ENCODE measurements at places on chromosomes 11 and 22.

DNA sequence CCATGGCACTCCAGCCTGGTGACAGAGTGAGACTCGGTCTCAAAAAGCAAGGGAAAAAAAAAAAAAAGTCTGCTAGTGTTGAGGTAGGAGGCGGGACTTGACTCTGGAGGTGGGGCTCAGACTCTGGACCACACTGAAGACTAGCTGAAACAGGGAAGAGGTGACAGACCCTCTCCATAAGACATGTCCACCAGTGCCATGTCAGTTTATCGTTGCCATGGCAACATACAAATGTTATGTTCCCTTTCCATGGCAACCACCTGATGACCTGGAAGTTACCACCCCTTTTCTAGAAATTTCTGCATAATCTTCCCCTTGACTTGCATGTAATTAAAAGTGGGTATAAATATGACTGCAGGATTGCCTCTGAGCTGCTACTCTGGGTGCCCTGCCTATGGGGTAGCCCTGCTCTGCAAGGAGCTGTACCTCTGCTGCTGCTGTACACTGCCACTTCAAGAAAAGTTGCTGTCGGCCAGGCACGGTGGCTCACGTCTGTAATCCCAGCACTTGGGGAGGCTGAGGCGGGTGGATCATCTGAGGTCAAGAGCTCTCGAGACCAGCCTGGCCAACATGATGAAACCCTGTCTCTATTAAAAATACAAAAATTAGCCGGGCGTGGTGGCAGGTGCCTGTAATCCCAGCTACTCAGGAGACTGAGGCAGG lies 55.1 kb downstream of the KIAA1671 start:
- DNase-seq = no peak

GRCh38 chr11:72223615-72224563 lies 678 bp upstream of the INPPL1 start:
- no peak for DNase-seq

GRCh38 chr11:134510233-134511040 lies 98.4 kb upstream of the B3GAT1 start:
- DNase-seq = no peak

- DNase-seq = no peak
These were observed 123.2 kb upstream of the BID start for GRCh38 chr22:17897426-17897825.

- peak; percentile 37 for DNase-seq
These were observed 602 bp downstream of the EWSR1 start for GRCh38 chr22:29268511-29269229.

GRCh38 chr22:31490496-31490925 lies 869 bp upstream of the EIF4ENIF1 start:
- peak; percentile 30 for DNase-seq

DNA sequence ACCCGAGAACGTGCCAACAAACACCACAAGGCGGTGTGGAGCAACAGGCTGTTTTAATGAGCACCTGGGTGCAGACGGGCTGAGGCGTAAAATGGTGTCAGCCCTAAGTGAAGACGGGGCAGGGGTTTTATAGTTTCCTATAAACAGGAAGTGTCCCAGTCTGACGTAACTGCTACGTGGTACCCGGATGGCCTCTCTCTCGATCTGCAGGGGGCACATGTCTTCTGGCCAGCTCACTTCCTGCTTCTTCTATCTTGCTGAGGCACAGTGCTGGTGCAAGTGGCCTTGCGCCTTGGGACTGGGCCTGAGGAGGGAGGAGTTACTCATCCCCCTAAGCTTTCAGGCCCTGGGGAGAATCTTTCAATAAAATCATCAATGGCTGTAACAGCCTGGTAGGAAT lies 20.9 kb downstream of the OOSP3 start:
- DNase-seq = no peak

DNA sequence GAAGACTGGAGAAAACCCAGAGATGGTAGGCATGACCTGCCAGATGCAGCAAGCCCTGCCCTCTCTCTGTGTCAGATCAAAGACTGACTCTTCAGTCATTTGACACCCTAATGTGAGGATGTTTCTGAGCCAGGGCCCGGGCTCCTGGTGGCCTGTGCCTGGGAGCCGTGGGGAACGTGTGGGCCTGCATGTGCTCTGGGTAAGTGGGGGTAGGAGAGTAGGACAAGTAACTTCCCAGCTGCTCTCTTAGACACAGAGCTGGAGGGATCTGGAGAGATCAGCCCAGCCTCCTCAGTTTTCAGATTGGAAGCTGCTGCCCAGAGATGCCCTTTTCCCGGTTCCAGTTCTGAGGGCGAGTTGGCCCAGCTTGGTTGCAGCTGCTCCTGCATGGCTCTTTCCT lies 110.8 kb downstream of the TEAD1 start:
- DNase-seq = no peak

DNA sequence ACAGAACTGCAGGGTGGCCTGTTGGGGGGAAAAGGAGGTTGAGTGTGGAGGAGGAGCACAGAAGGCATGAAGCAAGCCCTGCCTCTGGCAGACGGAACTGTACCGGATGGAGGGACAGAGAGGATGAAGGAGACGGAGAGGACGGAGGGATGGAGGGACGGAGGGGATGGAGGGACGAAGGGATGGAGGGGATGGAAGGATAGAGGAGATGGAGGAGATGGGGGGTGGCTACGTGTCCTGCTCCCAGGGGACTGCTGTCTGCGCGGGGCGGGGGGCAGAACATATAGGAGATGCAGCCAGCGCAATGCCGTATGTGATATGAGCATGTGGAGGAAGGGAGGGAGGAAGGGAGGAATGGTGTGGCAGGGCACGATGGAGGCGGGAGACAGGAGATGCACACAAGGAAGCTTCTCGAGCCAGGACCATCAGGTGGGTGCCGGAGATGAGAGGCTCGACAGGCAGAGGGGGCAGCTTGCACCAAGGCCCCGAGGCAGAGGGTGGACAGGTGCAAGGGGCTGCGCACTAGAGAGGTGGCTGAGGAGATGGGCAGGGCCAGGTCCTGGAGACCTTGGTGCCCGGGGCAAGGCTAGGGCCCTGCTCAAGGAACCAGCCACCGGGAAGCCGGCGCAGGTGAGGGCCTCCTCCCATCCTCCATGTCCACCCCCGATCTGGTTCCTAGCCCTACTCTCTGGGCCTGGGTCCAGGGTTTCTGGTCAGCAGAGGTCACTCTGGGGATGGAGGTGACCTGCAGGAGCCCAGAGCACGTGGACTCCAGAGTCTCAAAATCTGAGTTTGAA lies 25.3 kb downstream of the MAFF start:
- no peak for DNase-seq

DNA sequence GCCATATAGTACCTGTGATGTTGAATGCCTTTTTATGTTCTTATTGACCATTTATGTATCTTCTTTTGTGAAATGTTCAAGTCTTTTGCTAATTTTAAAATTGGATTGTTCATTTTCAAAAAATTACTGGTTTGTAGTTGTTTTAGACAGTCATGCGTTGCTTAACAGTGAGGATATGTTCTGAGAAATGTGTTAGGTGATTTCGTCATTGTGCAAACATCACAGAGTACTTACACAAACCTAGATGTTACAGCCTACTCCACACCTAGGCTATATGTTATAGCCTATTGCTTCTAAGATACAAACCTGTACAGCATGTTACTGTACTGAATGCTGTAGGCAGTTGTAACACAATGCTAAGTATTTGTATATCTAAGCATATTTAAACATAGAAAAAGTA lies 32.5 kb downstream of the PDE3B start:
- DNase-seq = no peak

DNA sequence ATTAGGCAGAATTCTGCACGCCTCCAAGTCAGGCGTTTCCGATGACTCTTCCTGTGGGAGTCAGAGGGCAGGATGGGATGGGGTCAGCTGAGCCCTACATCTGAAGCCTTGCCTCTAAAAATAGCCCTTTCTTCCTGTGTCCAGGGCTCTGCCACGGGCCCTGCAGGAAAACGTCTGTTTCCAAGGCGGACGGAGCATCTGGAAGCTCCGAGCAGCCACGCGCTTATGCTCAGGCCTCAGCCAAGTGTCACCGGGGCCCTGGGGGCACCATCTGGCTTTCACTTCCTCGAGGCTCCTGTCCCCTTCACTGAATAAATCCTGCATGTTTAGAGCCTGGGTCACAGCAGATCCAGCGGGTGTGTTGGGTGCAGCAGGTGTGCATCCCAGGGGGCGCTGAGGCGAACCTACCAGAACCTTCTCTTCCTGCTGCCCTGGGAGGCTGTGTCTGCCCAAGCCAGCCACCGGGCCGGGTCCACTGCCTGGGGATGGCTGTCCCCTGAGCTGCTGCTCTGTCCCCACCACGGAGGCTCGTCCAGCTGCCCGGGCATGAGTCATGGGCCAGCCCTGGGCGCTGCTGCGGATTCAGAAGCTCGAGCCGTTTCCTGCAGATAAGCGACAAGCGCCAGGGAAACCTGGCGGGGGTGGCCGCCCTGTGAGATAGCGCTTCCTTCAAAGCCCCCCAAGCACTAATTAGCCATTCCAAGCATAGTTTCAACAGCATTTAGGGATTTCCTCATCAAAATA lies 32.0 kb upstream of the LINC01488 start:
- no peak for DNase-seq

- no peak for DNase-seq
These were observed 121.5 kb upstream of the TEAD1 start for GRCh38 chr11:12552692-12553091.

DNA sequence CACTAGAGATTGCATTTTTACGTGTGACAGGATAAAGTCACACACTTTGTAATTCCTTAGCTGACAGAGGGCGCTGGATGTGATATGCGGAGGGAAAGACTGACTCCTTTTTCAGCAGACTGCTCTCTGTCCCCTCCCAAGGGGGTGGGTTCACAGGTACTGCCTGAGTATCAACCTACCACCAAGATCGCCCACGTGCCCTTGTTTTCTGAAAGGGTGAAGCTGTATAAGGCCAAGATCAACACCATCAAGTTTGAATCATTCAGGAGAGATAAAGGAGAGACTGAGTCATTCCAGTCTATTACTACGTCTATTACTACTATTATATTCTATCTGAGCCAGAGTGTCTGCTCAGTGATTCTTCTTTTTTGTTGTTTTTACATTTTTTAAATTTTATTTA lies 30.7 kb downstream of the BUD13 start:
- no peak for DNase-seq

DNA sequence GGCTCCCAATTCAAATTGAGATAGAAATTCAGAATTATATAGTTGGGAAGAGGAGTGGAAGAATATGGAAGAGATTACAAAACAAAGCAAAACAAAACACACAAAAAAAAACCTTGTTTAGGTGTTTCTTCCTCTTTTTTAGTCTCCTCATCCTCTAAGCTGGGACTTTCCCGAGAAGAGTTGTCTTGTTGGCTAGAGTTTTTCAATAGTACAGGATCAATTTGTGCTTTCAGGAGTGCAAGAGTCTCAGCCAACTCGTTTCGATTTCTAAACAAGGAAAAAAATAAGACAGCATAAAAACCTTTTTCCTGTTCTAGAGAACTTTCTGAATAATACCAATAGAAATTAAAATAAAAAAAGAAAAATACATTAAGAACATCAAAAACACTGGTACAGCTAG lies 87.8 kb upstream of the CLNS1A start:
- DNase-seq = no peak

DNA sequence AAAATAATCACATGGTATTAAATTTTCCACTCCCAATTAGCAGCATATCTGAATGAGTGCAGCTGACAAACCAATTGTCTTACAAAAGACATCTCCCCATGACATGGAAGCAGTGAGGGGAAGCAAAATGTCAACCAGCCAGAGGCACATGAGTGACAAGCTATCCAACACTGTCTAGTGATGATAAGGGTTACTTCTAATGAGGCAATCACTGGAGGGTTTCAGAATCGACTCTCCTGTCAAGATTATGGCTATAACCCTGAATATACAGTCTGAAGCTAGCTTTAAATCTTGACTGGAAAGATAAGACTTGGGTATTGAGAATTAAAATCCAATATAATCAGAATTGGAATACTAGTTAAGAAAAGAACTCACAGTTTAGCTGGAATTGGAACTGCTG lies 50.3 kb downstream of the AMBRA1 start:
- DNase-seq = no peak

GRCh38 chr11:135004495-135004894 lies 592.5 kb upstream of the B3GAT1 start:
- no peak for DNase-seq

- no peak for DNase-seq
These were observed 22.4 kb downstream of the TSPAN18 start for GRCh38 chr11:44749189-44749588.

Measured in activated naive CD4-positive, alpha-beta T cell (primary cell).